ENCODE measurements at places on chromosomes 16 and 17. TPM values are rescaled to one million over a fixed set of nuclear protein-coding genes. Genes with fewer than 3 reads are reported as not detected.

Gene COA3
- 277 TPM for polyA plus RNA-seq

Gene IRX6
- not detected for polyA plus RNA-seq

Gene POLR2C
- polyA plus RNA-seq = 57.3 TPM

Gene SMARCD2
- polyA plus RNA-seq = 44.0 TPM

DNA sequence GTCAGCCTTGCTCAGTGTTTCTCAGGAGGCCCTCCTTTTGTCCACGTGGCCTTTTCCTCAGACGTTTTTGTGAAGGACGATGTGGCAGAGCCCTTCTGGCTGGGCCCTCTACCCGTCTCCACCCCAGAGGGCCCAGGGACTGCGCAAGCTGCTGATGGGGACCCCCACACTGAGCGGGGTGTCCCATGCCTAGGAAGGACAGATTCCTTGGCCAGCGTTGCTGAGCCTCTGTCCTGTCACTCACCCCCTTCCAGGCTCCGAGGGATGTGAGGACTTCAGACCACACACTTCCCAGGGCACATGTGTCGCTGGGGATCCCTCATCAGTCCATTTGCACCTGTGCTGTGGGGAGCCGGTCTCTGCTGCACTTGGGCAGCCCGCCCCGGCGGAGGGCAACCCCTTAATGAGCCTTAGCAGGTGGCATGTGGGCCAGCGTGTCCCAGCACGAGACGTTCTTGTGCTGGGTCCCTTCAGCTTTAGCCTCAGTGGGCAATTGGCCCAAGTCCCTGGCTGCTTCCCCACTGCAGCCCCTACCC, 48.3 kb downstream of the NT5M start:
- H3K27ac ChIP-seq = no peak overlapping the region
- H3K36me3 ChIP-seq = peaks cover 5% of the 10 kb centered on the region
- no peaks in the 10 kb centered on the region for H3K4me1 ChIP-seq
- H3K4me3 ChIP-seq = no peak overlapping the region

DNA sequence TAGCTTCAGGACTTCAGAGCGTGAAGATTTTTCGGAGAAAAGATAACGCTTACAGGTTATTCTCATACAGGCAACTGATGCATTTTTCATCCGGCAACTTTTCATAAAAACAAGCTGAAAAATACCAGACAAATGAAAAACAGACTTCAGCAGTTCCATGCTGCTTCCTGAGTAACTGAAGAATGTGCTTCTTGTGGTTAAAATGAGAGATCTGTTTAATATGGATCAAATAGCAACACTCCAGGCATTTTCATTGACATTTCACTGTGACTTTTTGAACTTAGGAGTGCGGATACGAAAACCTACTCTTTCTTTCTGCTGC, 705 bp upstream of the PITPNC1 start:
- H3K4me3 ChIP-seq = peak overlapping the region; percentile 79
- no peaks in the 10 kb centered on the region for H3K4me1 ChIP-seq
- no peak for DNase-seq
- peak overlapping the region; percentile 69 for H3K27ac ChIP-seq
- no peaks in the 10 kb centered on the region for H3K36me3 ChIP-seq
- no peaks in the 10 kb centered on the region for H3K27me3 ChIP-seq

GRCh38 chr17:72008236-72008876, 112.5 kb upstream of the SOX9 start:
- DNase-seq = no peak
- no peaks in the 10 kb centered on the region for H3K27me3 ChIP-seq
- H3K27ac ChIP-seq = no peak overlapping the region

- H3K4me3 ChIP-seq = no peak overlapping the region
- H3K27ac ChIP-seq = no peak overlapping the region
- peaks cover 3% of the 10 kb centered on the region for H3K4me1 ChIP-seq
- no peaks in the 10 kb centered on the region for H3K27me3 ChIP-seq
- DNase-seq = no peak
- H3K36me3 ChIP-seq = no peaks in the 10 kb centered on the region
These were observed 16.1 kb downstream of the MRM3 start for GRCh38 chr17:798246-798645.

- no peaks in the 10 kb centered on the region for H3K27me3 ChIP-seq
- no peak overlapping the region for H3K4me3 ChIP-seq
- peaks cover 6% of the 10 kb centered on the region for H3K4me1 ChIP-seq
- no peaks in the 10 kb centered on the region for H3K36me3 ChIP-seq
These were observed 4.1 kb downstream of the MRPS7 start for GRCh38 chr17:75265614-75266315.

DNA sequence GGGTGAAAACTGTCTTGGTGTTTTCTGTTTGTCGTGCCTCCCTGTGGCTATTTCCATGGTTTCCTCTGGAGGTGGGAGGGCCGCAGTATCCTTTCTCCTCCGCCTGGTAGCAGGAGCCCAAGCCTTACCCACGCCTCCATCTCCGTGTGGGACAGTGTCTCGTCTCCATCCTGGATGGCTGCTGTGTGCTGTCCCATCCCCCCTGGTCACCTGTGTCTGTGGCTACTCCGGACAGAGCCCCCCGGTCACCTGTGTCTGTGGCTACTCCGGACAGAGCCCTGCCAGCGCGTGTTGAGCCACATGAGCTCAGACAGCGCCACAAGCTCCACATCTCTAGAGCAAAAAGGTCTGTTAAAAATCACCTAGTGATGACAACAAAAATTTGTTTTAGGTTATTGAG, 198.2 kb upstream of the CHMP6 start:
- no peak overlapping the region for H3K27ac ChIP-seq
- H3K36me3 ChIP-seq = no peaks in the 10 kb centered on the region
- no peaks in the 10 kb centered on the region for H3K4me1 ChIP-seq
- DNase-seq = no peak

- no peak overlapping the region for H3K27ac ChIP-seq
- peak; percentile 70 for DNase-seq
- H3K4me1 ChIP-seq = no peaks in the 10 kb centered on the region
- H3K27me3 ChIP-seq = no peaks in the 10 kb centered on the region
These were observed 24.0 kb upstream of the VPS4A start for GRCh38 chr16:69286941-69287713.

- H3K36me3 ChIP-seq = no peaks in the 10 kb centered on the region
- H3K4me1 ChIP-seq = no peaks in the 10 kb centered on the region
- no peak overlapping the region for H3K4me3 ChIP-seq
- no peak for DNase-seq
- no peak overlapping the region for H3K27ac ChIP-seq
These were observed 23.9 kb upstream of the WSB1 start for GRCh38 chr17:27269974-27270373.
